ENCODE measurements at places on chromosomes 2 and 18. TPM values are rescaled to one million over a fixed set of nuclear protein-coding genes. Genes with fewer than 3 reads are reported as not detected.

Gene ZC3H6
- total RNA-seq, result 1.4 TPM

Gene CXCR1
- not detected for total RNA-seq

Gene SRD5A2
- not detected for total RNA-seq

Gene BMP10
- total RNA-seq, result not detected

Gene MROH2A
- not detected for total RNA-seq

Gene AFTPH
- 35.7 TPM for total RNA-seq

Gene ACTR3
- 332 TPM for total RNA-seq

Gene PROKR1
- total RNA-seq, result not detected

Gene STK36
- 7.1 TPM for total RNA-seq

Gene SLC4A5
- total RNA-seq, result 0.30 TPM

Gene TOGARAM2
- total RNA-seq, result not detected

Gene PID1
- total RNA-seq, result 0.46 TPM

Gene RIT2
- not detected for total RNA-seq

Gene ACMSD
- total RNA-seq, result not detected

Gene TEX44
- not detected for total RNA-seq

Gene GRHL1
- 1.3 TPM for total RNA-seq

Gene AOX1
- total RNA-seq, result 0.32 TPM

Gene ATP9B
- total RNA-seq, result 19.5 TPM

Gene GTF2A1L
- total RNA-seq, result 1.3 TPM

Gene BOLL
- not detected for total RNA-seq

Gene NETO1
- not detected for total RNA-seq

Gene TWIST2
- total RNA-seq, result 0.91 TPM

Gene CTAGE1
- total RNA-seq, result not detected

Gene GREB1L
- total RNA-seq, result under 0.01 TPM

Gene GAREM1
- total RNA-seq, result 0.32 TPM

Gene KCNJ13
- total RNA-seq, result under 0.01 TPM

Gene CROCC2
- not detected for total RNA-seq

Gene LRP1B
- total RNA-seq, result under 0.01 TPM

Gene SMYD1
- not detected for total RNA-seq

Gene ASIC4
- total RNA-seq, result not detected

Gene OTX1
- total RNA-seq, result under 0.01 TPM

Gene ARHGAP28
- 27.2 TPM for total RNA-seq

Gene CFAP65
- not detected for total RNA-seq

Gene ACADL
- not detected for total RNA-seq

Gene EML6
- total RNA-seq, result 1.4 TPM

Gene ANKRD30B
- total RNA-seq, result not detected

Gene REG1B
- total RNA-seq, result not detected

Gene OBSL1
- 13.2 TPM for total RNA-seq

Gene DCDC2C
- total RNA-seq, result not detected

Gene REG3A
- not detected for total RNA-seq

Gene LRRC30
- not detected for total RNA-seq

Gene AGXT
- not detected for total RNA-seq

Gene RND3
- 64.4 TPM for total RNA-seq

Gene SAG
- total RNA-seq, result under 0.01 TPM

Gene COL4A4
- total RNA-seq, result not detected

Gene NGEF
- total RNA-seq, result not detected

Gene ID2
- total RNA-seq, result 3.9 TPM

Gene SALL3
- not detected for total RNA-seq

Gene SERPINB11
- total RNA-seq, result not detected

Gene ADGRF3
- not detected for total RNA-seq

Gene UGT1A8
- not detected for total RNA-seq

Gene EIF2B4
- total RNA-seq, result 29.6 TPM

Gene FOXD4L1
- not detected for total RNA-seq

Gene CCDC141
- total RNA-seq, result 0.15 TPM

Gene CYTIP
- not detected for total RNA-seq

Gene C1QL2
- total RNA-seq, result 0.15 TPM
